ENCODE measurements at places on chromosomes 4 and X.

- DNase-seq = no peak
Observed at GRCh38 chr4:4659871-4660651, 118.2 kb upstream of the STX18 start.

DNA sequence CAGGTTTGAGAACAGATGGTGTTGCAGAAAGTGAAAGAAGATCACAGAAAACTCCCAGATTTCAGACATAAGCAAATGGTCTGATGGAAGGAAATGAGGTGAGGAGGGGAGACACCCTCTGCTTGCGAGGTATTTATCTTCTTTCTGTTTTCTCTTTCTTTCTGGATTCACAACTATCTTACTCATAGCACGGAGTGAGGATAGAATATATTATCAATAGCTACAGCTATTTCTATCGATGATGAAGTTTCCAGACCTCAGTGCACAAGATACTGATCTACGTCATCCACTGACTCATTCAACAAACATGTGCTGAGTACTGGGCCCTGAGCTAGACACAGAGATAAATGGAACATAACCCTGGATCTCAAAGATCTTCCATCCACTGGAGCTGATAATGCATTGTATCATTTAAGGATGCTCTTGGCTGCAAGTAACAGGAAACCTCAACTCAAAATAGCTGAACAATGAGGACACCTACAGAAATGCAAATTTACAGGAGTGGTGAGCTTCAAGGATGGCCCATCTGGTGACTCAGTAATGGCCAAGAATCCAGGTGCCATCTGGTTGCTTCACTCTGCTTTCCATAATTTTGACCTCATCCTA, 21.2 kb downstream of the SLC2A9 start:
- no peak for DNase-seq

GRCh38 chrX:50815120-50815519, 1.1 kb upstream of the SHROOM4 start:
- no peak for DNase-seq

GRCh38 chr4:145609481-145610427, 9.4 kb upstream of the MMAA start:
- DNase-seq = peak; percentile 60

DNA sequence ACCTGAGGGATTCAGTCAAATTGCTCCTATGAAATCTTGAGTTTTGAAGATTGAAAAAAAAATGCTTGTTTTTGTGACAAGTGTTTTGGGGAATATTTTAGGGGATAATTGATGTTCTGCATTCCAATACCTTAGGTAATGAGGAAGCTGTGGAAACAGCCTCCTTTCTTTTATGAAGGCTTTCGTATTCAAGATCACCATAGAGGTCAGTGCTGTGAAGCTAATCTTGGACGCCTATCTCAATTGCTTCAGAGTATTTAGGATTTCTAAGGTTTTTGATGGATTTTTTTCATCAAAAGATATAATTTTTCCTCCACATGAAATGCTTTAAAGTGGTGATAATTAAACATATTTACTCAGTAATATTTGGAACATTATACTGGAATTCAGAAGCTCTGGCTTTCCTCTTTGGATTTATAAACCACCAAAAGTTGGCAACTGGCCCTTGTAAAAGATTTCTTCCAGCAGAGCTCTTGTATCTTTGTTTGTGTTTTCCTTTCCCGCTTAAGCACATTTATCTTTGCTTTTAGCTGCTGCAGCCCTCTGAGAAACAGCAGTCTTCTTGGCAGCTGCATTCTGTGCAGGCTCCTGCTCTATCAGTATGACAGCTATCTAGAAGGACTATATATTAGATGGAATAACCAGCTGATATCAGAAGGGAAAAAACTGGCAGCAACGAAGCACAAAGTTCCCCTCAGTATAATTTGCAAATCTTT, 63.7 kb downstream of the HMGB2 start:
- no peak for DNase-seq

GRCh38 chr4:143555676-143556075, 42.2 kb downstream of the SMARCA5 start:
- no peak for DNase-seq

DNA sequence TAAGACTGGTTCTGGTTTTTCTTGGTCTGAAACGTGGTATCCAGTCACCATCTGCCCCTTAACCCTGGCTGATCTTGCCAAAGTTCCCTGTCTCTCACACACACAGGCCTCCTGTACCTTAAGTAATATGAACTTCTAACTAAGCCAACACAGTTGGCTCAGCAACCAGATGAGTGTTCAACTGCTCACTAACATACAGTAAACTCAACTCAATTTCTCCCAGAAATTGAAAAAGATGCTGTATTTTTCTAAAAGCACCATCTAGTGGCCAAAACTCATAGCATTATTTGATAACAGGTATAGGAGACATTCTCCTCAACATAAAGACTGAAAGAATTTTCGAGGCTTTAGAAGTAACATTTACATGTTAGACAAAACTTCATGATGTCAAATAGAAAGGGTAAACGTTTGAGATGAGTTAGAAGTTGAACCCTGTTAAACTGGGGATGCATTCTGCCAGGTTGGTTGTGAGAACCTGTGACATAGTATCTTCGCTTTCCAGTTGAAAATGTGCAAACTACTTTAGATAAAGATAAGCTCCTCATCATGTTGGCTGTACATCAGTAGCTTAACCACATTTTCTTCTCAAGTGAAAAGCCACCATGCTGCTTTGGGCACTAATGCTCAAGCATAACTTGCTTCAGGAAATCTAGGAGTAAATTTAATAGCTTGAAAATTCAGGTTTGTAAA, 31.2 kb downstream of the CCNI start:
- peak; percentile 28 for DNase-seq

DNA sequence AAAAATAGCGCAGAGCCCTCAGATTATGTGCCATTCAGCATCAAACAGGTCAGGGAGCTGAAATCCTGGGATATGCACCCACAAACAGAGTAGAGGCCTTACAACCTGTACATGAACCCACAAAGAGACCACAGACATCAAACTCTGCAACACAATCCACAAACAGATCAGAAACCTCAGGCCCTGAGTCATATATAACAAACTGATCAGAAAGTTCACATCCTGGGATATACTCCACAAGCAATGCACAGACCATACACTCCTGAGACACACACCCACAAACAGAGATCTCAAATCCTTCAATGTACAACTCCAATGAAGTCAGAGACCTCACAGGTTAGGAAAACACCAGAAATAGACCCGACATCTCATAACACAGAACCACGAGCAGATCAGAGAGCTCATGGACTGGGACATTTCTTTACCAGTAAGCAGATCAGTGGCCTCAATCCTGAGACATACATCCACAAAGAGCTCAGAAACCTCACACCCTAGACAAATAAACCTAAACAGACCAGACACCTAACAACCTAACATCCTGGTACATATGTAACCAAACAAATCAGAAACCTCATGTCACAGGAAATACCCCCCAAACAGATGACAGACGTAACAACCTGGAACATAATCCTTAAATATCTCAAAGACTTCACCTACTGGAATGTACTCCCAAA, 24.2 kb downstream of the SUV39H1 start:
- DNase-seq = no peak
